Karpas-422 (cell line): ENCODE measurements at places on chromosomes 16 and 17.
A peak's percentile ranks its signal among the peaks of the same experiment; 100 is the strongest.

- no peak for DNase-seq
These were observed 6.2 kb upstream of the CD300LG start for GRCh38 chr17:43840814-43841213.

DNA sequence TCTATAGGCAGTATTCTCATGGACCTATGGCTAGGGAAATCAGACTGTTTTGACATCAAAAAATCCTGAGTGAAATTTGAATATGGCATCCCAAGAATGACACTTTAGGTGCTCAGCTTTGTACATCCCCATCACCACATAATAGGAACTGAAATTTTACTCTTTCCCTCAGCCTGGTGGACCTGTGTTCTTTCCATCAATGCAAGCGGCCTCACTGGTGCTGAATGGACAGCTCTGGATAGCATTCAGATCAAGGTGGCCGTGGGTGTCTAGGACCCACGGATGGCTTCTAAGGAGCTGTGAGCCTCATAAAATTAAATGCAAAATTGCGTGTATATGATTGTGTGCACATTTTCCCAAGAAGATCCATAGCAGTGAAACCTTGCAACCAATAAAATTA, 152.6 kb downstream of the MAP2K6 start:
- no peak for DNase-seq

- DNase-seq = no peak
These were observed 52.0 kb upstream of the TEKT3 start for GRCh38 chr17:15393414-15393813.

DNA sequence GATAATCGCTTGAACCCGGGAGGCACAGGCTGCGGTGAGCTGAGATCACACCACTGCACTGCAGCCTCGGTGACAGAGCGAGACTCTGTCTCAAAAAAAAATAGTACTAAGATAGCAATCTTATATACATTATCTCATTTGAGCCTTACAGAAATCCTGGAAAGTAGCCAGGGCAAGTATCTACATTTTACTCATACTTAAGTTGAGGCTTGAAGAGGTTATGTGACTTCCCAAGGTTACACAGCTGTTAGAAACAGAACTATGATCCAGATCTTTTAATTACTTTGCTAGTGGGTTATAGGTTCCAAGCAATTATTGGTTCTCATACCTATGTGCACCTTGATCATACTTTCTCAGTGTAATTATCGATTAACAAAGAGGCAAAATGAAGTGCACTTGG, 15.4 kb downstream of the C17orf78 start:
- no peak for DNase-seq

GRCh38 chr16:25030420-25031131, 15.4 kb upstream of the ARHGAP17 start:
- DNase-seq = no peak

GRCh38 chr16:87064731-87065445, 252.3 kb downstream of the C16orf95 start:
- peak; percentile 57 for DNase-seq

DNA sequence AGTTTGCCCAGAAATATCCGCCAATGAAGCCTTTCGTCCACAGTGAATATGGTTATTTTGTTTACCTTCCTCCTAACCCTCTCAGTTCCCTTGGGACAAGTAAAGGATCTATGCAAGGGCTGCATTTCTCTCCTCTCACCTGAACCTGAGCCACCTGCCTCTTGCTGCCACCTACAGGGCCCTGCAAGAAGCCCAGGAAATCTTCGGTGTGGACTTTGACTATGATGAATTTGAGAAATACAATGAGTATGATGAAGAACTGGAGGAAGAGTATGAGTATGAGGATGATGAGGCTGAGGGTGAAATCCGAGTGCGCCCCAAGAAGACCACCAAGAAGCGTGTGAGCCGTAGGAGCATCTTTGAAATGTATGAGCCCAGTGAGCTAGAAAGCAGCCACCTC, 14.0 kb downstream of the SUPT6H start:
- peak; percentile 71 for DNase-seq

DNA sequence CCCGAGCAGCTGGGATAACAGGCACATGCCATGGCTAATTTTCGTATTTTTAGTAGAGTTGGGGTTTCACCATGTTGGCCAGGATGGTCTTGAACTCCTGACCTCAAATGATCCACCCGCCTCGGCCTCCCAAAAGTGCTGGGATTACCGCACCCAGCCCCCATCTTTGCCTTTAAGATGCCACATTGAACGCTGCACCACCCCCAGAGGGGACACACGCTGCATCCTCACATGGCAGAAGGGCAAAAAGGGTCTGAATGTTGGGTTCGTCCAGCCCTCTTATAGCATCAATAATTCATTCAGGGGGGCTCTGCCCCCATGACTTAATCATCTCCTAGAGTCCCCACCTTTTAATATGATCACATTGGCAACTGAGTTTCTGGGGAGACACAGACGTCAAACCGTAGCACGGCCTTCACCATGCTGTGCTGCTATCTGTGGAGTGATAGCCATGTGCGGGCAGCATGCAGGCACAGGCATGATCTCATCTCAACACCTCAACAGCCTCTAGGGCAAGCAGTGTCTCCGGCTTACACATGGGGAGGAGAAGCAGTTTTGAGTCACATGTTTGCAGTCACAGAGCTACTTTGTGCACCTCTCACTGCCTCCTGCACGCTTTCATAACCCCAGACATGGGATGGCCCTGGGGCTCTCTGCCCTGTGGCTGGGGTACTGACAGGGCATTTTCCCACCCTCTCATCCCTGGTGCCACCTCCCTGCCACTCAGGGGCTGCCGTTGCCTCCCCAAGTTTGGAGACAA, 30.0 kb downstream of the IL21R start:
- no peak for DNase-seq

DNA sequence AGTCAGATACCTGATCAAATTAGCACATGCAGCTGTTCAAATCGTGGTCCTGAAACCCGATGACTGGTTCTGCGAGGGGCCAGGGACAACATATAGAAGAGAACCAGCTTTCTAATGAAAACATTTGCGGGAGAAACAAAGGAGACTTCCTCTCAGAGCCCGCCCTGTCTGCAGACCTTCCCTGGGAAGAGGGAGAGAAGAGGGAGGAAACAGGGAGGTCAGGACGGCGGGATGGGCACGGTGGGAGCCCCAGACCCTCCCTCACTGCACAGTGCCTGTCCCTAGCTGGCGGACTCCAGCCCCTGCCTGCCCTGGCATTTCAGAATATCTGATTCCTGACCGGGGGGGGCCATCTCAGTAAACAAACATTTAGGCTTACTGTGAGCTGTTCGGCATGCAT, 317.3 kb downstream of the FOXL1 start:
- DNase-seq = no peak

- no peak for DNase-seq
These were observed 40.4 kb downstream of the CDK5R1 start for GRCh38 chr17:32527146-32527545.

DNA sequence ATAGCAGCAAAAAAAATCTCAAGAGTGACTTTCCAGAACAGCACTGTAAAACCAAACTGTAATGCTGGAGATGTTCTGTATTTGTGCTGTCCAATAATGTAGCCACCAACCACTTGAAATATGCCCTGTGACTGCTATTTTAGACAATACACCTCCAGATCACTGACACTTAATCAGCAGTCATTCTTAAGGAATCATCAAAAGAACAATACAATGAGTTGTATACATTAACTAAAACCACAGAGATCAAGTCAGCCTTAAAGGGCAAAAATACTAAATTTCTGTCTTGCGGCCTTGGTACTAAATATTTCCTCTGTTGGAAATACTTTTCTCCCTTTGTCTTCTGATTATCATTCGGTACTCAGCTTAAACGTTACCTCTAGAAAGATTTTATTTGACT, 33.6 kb upstream of the ANKFY1 start:
- no peak for DNase-seq

DNA sequence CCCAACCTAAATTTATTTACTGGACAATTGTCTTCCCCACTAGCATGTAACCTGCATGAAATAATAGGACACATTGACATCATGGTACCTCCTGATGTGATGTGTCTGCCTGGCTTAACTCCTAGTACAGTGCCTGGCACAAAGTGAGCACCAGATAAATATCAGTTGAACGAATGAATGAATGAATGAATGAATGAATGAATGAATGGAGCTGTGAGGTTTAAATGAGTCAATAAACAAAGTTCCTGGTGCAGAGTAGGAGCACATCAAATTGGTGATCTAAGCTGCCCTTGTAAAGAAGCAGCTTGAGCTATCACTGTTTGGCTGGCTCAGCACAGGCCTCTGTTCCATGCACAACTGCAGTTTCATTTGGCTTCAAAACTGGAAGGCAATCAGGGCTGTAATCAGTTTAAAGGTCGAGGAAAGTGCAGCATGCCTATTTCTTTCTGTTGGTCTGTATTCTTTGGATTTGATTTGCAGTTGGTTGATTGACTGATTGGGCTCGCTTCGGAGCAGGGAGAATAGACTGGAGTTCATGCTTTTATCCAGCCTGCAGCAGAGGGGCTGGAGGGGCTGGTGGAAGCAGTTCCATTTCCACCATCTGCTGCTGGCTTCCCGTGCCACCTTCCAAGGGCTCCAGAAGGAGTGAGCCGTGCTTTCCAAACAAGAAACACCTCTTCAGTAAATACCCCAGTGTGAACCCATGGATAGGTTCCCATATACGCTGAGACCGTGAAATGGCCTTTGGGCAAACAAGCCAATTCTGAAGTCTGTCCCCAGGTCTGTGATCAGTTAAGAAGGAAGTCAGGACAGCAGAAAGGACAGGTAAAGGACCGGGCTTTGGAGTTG, 54.6 kb downstream of the GPRC5B start:
- no peak for DNase-seq

DNA sequence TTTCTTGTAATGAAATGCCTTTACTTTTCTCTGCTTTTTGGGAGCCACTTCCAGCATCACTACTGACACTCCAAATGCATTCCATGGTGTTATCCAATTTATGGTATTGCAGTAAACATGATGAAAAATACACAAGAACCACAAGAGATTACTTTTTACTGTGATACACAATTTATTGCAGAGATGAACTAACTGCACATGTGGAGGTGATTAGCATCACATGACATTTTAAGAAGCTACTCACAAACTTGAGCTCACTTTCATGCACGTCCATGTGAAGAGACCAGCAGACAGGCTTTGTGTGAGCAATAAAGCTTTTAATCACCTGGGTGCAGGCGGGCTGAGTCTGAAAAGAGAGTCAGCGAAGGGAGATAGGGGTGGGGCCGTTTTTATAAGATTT, 780.5 kb upstream of the GOT2 start:
- no peak for DNase-seq

GRCh38 chr16:11705311-11706025, 37.2 kb downstream of the TXNDC11 start:
- DNase-seq = no peak

GRCh38 chr16:30778549-30779244, 8.3 kb downstream of the ZNF629 start:
- no peak for DNase-seq

DNA sequence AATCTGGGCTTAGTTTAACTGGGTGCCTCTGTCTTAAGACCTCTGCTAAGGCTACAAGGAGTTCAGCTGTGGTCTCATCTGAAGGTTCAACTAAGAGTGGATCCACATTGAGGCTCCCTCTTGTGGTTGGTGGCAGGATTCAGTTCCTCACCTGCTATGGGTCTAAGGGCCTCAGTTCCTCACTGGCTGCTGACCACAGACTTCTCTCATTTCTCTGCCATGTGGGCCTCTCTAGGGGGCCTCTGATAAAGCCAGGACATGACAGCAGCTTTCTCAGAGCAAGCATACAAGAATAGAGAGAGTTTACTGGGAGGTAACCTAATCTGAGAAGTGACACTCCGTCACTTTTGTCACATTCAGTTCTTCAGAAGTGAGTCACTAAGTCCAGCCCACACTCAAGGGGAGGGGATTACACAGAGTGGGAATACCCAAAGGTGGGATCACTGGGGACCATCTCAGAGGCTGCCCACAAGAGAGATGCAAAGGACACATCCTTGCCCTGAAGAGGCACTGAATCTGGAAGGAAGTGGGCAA, 19.2 kb upstream of the ABAT start:
- DNase-seq = peak; percentile 72

DNA sequence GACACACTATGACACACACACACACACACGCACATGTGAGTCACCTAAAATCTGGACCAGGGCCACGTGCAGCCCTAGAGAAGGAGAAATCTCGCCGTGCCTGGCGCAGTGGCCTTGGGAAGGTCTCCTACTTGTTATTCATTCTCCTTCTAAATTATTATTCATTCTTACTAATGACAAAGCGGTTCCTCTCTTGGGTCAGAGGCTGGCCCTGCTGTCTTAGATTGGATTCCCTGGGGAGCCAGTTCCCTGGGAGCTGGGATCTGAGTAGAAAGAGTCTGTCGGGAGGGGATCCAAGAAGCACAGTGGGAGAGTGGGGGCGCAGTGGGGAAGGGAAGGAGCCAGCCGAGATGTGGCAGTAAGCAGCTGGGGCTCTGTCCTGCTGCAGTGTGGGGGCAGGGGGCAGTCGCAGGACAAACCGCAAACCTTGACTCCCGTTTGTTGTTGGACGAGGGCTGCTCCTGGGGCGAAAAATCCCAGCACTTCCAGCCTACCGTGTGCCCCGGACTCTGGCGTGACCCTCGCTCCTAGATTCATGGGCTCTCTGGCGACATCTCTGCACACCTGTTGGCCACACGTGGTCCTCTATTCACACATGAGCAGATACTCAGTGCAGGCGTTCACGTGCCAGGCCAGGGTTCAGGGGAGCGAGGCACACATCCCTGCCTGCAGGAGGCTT, 18.7 kb upstream of the JPH3 start:
- no peak for DNase-seq

DNA sequence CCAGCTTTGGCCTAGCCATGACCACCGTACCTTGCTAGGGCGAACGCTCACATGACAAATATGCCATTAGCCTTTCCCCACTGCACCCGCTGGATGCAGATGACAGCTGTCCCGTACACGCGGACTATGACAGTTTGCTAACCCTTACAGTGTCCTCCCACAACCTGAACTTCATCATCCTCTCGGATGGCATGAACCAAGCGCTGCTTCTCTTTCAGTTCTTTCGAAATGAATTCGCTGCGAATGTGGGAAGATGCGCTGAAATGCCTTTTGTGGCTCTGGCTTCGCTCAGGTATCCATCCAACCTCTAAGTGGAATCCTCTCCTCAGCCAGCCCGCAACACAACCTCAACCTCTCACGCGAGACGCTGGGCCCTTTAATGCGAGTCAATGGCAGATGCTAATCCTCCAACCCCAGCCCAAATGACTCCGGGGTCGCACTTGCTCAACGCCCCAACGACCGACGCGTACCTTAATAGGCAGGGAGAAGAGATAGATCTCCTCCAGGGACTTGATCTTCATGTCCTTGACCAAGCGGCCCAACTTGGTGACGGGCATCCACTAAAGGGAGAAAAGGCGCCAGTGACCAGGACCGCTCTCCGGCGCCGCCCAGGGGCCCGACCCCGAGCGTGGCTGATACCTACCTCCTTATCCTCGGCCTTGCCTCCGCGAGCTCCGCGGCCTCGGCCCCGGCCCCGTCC, 670 bp downstream of the RPS2 start:
- peak; percentile 68 for DNase-seq
